ENCODE measurements at places on chromosomes 5 and 9.

DNA sequence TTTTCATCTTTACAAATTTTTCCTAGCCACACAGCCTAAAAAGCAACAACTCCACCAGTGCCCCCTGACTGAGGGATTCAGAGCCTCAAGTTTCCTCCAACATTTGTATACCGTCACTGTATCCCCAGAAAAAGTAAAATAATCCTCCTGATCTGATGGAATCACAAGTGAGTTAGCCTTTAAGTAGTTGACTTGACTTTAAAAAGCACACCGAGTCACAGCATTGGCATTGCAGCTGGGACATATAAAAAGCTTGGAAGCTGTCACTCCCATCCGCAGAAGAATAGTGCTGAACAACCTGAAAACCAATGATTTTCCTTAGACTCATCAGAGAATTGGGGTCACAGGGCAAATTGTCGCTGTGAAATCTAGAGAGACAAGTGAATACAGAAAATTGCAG, 41.6 kb upstream of the FBN2 start:
- no peak for DNase-seq

DNA sequence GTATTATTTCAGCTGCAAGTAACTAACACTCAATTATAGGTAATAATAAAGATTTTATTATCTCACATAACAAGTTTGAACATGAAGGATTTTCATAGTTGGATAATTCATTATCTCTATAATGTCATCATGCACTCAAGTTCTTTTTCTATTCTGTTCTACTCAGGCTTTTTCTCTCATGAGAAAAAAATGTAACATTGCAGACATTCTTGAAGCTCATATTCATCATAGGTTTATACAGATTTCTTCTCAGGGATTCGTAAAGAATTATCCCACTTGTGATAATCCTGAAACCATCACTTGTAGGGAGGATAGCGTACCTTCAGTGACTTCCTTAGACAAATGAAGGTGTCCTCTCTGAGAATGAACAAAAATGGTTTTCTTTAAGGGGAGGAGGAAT, 150.3 kb downstream of the XRCC4 start:
- no peak for DNase-seq

DNA sequence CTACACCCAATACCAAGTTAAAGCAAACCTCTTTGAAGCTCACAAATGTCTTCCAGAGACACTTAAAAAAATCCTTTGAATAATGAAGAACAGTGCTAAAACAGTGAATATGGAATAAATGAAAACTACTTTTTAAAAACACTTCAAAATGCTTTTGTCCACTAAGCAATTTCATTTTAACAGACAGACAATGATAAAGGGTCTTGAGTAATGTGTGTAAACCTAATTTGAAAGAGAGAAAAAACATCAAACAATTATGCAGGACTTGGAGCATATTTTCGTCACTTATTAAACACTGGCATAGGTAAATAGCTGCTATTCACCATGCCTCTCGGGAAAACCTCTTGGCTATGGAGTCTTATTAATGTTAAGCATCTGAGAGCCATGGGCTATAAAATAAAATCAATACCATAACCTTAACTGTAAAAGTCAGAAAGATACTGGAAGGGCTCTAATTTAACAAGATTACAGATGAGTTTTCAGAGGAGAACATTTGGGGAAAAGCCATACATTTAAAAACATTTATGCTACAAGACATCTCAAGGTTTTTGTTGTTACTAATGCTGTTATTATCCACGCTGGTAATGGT, 177.8 kb downstream of the NFIB start:
- no peak for DNase-seq

DNA sequence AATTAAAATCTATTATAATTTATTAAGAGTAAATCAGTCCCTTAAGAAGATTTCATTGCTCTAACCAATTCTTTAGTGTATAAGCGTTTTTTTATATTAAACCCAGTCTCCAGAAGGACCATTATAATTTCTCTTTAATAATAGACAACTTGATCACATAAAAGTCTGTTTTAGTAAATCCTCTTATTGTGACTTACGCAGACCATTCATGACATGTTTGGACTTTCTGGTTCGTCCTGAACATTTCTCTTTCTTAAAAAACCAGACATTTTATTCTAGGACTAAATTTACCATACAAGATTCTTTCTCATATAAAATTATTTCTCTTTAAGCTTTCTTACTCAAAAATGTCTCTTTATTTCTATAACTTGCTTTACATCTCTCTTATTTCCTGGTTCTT, 196.2 kb upstream of the RAI14 start:
- DNase-seq, result peak; percentile 16

DNA sequence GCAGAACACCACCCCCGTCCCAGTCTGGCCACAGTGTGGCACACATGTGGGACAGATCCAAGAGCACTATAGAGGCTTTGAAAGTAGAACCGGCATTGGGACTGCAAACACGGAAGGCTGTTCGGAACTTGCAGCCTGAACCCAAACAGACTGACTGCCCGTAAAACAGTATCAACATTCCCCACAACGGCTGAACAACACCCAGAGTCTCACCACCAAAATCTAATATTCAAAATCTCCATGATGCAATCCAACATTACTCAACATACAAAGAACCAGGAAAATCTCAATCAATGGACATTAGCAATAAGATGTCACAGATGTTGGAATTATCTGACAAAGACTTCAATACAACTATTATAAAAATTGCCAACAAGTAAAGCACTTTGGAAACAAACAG, 82.3 kb downstream of the ROR2 start:
- DNase-seq, result no peak

GRCh38 chr5:156799171-156799570, 50.9 kb upstream of the PPP1R2B start:
- no peak for DNase-seq

- no peak for DNase-seq
Measured at GRCh38 chr9:109907400-109907799, 127.4 kb downstream of the PALM2AKAP2 start.

GRCh38 chr5:158709279-158709678, 390.4 kb downstream of the EBF1 start:
- no peak for DNase-seq

DNA sequence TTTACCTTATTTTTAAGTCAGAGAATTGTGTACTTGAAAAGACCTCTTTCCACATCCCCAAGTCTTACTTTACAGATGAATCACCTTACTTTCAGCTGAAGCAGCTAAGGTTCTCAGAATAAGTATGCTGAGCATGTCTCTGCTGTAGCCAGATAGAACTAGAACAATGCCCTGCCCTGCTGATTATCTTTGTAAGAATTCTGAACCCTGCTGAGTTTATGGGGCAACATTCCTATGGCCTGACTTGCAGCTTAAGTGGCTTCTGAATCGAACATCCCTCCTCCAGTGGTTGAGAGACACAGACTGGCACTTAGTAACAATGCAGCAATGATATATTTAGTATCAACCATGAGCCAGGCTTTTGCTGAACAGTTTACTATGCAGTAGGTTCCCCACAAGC, 592.0 kb upstream of the WWC1 start:
- peak; percentile 94 for DNase-seq

- no peak for DNase-seq
Measured at GRCh38 chr5:157366741-157367674, 93.0 kb upstream of the NIPAL4 start.

DNA sequence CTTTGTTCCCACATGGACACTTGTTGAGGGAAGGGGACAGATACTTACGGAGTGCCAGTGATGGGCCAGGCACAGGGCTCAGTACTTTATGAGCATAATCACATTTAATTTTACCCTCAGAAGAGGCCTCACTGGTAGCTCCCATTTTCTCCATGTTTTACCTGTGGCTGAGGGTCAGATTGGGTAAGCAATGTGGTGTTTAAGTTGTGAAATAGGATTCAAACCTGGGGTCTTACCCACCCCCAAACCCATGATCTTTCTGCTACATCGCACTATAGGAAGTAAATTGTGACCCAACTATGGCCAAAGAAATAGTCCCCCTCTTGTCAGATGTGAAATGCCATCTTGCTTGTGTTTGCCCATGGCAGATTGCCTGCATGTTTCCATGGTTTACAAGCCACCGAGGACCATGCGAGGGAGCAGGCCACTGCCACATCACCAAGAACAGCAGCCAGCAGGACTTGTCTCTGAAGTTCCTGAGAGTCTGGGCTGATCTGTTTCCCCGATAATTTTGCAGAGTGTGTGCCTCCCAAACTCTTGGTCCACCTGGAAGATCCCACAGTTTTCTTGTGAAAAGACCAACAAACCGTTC, 95.4 kb downstream of the MACROH2A1 start:
- DNase-seq, result no peak

DNA sequence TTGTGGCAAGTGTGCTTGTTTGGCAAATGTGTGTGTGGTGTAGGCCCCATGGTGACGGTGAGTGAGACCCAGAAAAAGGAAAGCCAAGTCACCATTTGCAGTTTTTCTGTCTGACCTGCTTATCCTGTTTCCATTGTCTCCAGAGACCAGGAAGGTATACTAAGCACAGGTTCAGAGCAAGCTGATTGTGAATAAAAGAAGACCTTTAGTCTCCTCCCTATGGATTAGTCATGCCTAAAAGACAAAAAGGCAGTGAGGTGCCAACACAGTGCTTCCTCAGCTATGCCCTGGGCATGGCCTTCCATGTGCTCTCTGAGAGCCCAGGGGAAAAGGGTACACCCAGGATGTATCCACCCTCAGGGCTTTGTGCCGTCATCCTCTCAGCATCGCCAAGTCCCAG, 49.2 kb upstream of the SHOC1 start:
- no peak for DNase-seq

DNA sequence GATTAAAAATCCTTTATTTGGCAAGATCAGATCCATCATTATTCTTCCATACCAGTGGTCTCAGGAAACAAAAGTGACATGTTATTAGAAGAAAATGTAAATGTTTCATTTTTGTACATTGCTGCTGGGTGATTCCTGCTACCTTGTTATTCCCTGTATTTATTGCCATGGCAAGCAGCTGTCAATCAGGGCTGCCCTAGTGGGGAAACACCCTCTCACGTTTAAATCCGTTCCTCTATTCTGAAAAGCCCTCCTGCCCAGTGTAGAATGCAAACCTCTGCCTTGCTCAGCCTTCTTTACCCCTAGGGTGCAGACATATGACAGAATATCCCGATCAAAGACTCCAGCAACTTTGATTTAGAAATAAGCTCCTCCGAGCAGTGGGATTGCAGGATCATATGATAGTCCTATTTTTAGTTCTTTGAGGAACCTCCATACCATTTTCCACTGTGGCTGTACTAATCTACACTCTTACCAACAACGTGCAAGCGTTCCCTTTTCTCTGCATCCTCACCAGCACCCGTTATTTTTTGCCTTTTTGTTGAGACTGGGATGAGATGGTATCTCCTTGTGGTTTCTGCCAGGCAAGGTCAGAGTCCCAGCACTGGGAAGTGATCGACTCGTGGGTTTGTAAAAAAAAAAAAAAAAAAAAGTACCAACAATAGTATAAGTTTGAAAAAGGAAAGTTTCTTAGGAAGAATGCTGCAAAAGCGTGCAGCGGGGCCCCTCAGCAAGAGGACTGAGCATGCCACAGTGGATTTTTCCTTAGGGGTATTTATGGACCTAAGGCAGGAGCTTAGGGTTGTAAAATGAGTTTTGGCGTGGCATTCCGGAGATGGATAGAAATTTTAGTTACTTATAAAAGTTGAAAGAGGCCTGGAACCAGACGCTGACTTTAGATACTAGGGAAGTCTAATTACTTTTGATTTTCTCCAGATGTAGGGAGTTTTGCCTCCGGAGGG, 66.7 kb downstream of the HRH2 start:
- DNase-seq, result no peak

DNA sequence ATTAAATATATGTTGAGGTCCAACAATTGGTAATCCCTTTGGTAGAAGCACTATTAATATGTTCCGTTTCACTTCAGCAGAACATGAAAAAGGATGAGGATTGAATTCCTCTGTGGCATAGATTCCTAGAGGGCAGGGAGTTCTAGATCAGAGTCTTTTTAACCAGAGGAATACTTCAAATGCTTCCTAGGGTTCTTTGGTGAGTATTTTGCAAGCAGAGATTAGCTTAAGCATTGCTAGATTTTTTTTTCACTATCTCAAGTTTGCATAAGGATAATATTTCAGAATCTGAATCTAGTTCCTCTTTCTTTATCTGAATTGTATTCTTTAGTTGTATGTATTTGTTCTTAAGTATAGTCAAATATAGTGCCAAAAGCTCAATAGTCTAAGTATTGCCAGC, 116.6 kb upstream of the ADAMTSL1 start:
- no peak for DNase-seq

- DNase-seq, result no peak
Measured at GRCh38 chr5:171721464-171721863, 64.2 kb upstream of the SMIM23 start.

- DNase-seq, result no peak
Measured at GRCh38 chr5:154456540-154456939, 10.7 kb downstream of the SAP30L start.

- no peak for DNase-seq
Measured at GRCh38 chr5:148403344-148403743, 19.6 kb downstream of the FBXO38 start.

DNA sequence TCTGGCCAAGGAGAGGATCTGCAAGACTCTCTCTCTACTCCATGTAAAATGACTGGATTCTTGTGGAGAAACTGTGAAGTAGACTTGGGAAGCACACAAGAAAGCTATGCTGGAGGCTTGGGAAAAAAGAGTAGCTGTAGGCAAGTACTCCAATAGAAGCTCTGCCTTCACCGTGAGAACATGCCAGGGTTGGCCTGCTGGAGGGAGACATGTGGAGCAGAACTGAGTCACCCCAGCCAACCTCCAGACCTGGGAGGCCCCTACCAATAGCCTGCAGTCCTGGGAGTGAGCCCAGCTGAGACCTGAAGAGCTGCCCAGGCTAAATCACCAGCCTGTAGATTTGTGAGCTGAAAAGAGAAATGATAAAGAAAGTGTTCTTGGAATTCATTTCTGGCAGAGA, 66.6 kb downstream of the DEPDC1B start:
- peak; percentile 19 for DNase-seq

DNA sequence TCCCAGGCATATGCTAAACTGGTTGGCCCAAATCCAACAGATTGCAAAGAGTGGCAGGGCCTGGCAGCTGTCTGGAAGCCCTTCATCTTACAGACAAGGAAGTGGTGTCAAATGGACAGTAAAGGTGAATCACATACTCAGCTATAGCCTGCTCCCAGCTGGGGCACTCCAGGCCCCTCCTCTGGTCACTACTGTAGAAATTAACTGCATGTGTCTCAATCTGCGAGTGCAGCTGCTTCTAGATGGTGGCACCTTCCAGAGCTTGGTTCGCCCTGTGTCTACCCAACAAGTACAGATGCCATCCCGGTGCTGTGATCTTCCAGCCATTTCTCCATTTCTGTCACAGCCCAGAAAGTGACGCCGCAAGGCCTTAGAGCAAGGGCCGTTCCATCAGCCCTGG, 50.2 kb downstream of the OTULIN start:
- no peak for DNase-seq

GRCh38 chr5:113202746-113203716, 226.4 kb downstream of the DCP2 start:
- no peak for DNase-seq
